EH (cell line): ENCODE measurements at places on chromosomes 1 and 21.

DNA sequence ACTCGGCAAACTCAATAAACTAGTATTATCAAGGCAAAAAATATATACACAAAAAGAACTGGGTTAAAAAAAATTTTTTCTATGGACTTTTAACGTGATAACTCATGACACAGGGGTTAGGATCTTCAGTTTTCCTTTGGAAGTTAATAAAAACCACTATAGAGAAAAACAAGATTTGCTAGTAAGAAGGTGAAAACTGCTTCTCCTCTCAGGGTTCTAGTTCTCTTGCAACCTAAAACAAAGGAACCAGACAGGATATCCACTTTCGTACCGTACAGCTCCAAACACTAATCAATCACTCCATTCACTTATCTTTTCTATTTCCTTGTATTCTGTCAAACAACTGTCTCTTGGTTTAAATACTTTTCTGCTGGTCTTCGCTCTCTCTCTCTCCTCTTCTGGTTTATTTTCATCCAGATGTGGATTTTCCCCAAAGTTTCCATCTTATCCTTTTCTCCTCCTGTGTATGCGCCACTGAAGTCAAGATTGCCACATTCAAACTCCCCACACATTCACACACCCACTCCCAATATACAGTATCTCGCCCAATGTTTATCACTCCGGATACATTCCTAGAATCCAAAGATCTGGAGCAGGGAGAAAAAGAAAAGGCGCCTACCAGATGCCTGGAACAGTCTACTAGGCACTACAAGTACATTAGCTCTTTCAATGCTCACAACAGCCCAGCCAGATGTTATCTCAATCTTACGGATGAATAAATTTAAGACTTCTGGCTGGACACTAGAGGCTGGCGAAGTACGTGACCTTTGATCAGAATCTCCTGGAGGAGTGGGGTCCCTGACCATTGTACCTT is 775 bp upstream of the PRPF38B start:
- no peak for DNase-seq

DNA sequence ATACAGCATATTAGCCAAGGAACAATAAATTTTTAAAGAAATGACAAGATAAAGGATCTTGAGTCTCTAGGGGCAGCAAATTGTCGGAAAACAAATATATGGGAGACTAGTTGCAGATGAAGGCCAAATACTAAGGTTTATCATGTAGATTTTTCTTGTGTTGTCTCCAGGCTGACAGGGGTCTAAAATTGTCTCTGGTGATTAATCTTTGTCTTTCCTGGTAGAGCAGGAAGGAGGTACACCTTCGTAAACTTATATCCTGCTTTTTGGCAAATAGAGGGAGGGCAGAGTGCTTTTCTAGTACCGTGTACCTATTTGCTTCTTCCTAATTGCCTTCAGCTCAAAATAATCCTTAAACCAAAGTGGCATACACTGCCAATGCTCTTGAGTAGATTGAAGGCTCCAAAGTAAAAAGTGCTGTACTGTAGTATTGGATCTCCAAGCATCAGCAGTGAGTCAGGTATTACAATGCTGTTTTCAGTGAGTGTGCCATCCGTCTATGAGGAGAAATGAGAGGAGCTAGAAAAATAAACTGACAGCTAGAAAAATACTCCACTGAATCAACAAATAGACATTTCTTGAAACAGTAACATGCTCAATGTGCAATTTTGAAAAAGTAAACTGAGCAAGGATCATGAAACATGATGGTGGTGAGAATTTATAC is 1.8 kb upstream of the LEPR start:
- peak; percentile 30 for DNase-seq

DNA sequence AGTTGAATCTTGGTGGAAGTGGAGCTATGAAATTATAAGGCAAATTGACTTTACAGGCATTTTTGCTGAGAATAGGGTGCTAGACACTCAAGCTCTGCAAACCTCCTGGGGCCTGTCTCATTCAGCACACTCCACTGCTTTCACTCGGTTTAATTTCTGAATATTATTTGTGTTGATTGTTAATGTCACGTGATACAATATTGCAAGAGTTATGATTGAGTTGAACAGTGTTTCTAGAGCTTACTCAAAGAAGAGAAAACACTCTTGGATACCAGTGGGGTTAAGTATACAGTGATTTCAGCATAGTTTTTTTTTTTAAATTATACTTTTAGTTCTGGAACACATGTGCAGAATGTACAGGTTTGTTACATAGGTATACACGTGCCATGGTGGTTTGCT is 49.7 kb downstream of the C21orf91 start:
- DNase-seq, result no peak

- DNase-seq, result no peak
These were observed 850.2 kb downstream of the BRINP3 start for GRCh38 chr1:189627427-189627826.

DNA sequence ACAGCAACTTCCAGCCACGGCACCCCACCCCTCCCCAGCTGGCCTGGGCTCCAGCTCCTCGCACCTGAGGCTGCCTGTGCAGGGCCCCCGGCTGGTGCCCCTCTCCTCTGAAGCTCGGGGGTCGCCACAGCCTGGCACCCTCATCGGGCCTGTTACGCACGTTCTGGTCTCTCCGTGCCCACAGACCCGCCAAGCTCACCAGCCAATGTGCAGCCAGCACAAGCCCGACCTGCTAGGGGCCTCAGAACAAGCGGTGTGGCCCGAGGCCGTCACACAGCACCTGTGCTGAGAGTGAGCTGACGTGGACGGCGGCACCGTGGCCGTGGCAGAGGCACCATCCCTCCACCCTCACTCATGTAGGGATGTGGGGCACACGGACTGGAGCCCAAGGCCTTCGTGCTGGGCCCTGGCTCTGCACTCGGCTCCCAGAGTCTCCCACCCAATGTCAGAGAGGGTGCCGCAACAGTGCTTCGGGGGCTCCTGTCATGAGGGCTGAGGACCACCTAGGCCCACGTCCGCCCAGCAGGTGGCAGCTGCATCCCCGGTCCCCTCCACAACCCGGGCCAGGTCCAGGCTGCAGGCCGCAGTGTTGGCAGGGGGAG is 4.4 kb upstream of the SAMD11 start:
- DNase-seq, result no peak

DNA sequence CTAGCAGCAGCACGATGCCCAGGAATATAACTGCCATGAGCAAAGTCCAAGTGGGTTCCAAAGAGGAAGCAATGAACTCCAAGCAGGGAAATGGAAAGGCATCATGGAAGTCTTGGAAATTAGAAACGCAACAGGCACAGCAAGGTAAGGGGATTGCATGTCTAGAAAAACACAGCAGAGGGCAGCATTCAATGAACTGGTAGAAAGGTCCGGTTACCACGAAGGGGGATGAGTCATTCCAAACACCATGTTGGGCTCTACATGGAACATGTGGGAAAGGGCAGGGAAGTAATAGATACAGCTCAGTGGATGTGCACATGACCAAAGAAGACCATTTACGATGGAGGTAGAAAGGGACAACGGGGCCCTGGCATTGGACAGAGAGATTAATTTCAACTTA is 36.4 kb downstream of the RXRG start:
- peak; percentile 41 for DNase-seq

- DNase-seq, result no peak
These were observed 49.6 kb upstream of the KDM4A start for GRCh38 chr1:43600033-43601020.

DNA sequence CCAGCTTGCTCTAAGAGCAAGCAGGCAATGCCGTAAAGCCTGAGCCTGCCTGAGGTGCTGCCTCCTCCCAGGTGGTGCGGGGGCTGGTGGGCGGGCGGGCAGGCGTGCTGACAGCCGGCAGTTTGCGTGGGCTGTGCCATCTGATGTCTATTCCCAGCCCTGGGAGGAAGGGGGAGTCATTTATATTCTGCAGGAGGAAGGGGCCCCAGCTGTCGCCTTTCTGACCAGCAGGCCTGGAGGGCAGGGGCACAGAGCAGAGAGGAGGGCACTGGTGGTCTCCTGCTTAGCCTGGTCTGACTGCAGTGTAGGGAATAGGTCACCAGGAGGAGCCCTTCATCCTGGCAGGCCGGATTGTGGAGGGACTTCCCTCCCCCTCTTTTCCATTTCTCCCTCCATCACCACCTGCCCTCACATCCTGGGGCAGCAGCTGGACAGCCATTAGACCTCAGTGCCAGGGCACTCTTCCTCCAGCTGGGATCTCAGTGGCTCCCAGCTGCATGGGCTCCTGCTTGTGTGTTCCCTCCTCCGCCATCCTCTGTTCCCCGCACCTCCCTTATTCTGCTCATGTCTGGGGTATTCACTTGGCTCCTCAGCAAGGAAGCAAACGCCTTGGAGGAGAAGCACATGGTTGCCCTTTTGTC is 4.4 kb downstream of the CYB561D1 start:
- peak; percentile 62 for DNase-seq

DNA sequence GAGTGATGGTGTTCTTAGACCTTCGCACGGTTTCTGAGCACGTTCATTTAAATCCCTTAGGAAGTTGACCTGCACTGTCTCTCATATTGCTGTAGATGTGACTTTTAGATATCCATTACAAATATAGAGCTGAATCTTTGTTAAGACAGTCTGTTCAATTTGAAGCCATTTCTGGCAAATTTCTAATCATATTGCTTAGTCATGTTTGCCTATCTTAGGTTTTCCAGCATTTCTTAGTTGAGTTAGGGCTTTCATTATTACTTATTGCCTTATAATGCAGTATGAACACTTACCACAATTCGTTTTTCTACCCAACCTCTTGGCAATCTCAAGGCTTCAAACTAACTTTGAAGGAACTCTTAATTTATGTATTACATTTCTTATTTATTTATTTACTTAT is 78.5 kb upstream of the PGD start:
- no peak for DNase-seq

DNA sequence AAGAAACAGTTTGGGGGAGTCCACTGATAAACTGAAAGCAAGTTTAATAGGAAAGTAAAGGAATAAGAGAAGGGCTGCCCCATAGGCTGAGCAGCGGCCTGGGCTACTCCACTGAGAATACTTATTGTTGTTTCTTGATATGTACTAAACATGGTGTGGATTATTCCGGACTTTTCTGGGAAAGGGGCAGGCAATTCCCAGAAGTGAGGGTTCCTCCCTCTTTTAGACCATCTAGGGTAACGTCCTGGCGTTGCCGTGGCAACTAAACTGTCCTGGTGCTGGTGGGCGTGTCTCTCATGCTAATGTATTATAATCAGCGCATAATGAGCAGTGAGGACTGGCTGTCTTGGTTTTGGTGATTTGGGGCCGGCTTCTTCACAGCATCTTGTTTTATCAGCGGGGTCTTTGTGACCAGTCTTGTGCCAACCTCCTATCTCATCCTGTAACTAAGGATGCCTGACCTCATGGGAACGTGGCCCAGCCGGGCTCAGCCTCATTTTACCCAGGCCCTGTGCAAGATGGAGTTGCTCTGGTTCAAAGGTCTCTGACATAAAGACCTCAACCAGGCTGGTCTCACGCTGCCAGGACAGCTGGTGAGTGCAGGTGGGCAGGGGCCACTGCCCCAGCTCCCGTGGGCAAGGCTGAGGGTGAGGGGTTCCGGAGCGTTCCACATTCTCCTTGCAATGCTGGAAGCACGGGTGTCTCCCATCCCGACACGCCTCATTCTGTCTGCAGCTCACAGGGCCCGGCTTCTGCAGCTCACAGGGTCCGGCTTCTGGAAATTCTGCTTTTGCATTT is 19.6 kb upstream of the C1orf159 start:
- DNase-seq, result no peak

- no peak for DNase-seq
These were observed 38.5 kb upstream of the PGBD5 start for GRCh38 chr1:230464671-230465070.
